ENCODE measurements at places on chromosomes 5 and 9.

DNA sequence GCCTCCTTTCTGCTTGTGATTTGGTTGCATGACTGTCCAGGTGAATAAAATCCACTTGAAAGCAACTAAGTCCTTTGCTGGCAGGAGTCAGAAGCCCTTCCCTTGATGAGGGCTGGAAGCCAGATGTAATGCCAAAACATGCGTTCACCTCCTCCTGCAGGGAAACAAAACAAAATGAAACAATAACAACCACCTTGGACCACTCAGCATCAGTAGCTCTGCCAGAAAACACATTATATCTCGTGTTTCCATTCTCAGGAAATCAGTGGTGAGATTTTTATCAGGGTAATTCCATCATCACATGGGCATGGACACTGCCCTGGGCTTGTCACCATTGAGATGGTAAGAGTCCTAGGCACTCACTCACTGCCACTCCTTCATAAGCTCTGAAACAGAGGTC, 350.3 kb upstream of the ACTBL2 start:
- no peak for DNase-seq

DNA sequence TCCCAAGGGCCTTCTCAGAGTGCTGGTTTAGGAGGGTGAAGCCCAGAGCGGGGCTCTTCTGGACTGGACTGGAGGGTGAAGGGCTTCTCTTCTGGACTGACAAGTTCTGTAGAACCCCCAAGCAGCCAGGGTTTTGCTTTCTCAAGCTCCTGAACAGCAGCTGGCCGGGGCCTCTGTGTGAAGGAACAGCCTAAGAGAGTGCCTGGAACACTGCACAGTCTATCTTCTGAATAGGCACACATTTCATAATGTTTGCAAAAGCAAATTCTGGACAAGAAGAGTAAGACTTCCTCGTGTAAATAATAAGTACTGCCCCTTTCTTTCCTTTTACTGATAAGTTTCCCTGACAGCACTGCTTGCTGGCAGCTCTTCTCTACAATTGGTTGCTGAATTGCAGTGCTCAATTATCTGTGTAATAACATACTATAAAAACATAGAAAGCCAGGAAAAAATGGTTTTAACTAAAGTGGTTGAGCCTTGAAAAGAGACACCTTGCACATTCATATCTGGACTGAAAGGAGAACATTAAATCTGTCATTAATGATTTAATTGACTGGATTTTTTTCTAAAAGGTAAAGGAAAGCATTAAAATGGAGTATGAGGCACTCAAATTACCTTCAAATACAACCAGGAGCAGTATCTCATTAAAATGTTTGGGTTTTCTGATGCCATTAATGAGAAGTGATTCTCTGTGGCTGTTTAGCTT, 20.5 kb downstream of the MAST4 start:
- DNase-seq, result no peak

DNA sequence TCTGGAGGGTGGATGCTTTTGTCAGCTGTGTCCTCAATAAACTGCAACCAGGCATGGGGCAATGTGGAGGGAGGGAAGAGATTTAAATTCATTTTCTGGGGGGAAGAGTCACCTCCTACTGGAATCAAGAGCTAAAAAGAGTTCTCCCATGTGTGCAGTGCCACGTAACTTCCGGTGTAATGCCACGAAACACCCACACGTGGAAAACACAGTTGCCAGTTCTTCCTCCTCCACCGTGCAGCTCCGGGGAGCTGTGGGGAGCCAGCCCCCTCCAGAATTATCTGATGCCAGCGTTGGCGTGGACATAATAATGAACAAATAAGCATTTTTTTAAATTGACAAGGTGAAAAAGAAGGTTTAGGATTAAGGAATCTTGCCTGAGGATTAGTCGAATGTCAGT, 32.1 kb upstream of the MED10 start:
- no peak for DNase-seq

GRCh38 chr9:98219364-98219716, 26.9 kb upstream of the CORO2A start:
- DNase-seq, result no peak

DNA sequence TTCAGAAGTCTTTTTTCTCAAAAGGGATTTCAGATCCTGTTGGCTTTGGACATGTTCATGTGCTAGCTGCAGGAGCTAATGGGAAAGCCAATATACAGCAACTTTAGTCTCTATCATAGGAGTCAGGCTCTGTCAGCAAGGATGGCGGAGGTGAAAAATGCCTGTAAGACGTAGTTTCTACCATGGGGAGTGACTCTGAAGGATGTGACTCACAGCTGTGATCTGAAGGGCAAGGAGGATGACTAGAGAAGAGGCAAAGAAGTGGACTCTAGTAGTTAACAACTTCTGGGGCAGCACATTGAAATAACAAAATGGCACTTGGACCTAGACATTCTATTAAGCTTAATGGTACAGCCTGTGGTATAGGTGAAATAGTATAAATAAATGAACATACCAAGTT, 3.1 kb upstream of the NDUFS4 start:
- DNase-seq, result no peak

DNA sequence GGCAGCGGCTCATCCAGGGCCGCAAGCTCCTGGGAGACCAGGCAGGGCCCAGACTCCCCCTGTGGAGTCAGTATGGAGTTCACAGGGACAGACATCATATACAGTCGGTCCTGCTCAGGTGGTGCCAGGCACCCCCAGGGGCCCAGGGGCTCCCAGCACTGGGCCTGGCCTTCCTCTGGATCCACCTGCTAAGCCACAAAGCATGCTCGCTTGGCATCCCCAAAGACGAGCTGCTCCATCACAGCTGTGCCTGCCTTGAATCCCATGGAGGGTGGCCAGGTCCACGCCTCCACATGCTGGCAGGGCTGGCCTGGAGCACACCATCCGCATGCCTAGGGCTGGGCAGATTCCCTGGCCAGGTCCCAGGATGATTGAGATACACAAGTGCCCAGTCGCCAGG, 4.6 kb downstream of the BICD2 start:
- DNase-seq, result no peak

DNA sequence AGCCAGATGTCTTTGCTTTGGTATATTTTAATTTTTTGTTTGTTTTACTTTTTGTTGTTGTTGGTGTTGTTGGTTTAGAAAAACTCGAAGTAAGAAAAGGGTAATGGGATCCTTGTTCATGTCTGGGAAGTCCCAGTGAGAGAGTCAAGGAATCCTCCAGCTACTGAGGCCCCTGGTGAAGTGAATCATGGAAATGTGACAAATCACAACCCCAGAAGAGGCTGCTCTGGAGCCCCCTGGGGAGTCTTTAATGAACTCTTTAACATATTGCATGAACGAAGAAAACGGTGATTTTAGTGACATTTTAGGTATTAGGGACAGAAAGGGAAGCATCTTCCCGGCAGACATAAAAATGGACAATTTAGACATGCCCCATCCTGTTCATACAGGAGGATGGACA, 41.3 kb downstream of the TMEM174 start:
- DNase-seq, result no peak

DNA sequence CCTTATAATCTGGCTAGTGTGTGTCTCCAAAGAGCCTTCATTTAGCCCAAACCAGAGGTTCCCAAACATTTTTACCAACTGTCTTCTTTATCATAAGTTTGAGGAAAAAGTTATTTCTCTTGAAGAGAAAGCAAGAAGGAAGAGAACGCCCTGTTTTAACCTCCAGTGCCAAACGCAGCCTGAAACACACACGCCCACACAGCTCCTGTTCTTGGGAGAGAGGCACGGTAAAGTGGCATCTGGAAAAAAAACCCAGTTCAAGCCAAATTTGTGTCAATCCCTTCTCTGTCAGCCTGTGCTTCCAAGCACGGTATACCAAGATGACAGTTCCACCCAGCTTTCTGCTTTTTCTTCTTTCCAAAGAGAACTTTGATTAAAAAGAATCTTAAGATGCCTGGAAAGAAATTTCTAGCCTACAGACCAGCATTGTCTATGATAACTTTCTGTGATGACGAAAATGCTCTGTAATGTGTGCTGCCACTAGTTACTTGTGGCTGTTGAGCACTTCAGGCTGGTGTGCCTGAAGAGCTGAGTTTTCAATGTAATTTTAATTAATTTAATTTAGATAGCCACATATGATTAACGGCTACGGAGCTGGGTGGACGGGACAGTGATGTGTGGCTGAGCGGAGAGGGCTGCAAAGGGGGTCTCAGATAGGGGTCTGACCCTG, 62.3 kb downstream of the ACER2 start:
- no peak for DNase-seq

Data from GM19239 (cell line).